ENCODE measurements at places on chromosomes 3 and 15.

DNA sequence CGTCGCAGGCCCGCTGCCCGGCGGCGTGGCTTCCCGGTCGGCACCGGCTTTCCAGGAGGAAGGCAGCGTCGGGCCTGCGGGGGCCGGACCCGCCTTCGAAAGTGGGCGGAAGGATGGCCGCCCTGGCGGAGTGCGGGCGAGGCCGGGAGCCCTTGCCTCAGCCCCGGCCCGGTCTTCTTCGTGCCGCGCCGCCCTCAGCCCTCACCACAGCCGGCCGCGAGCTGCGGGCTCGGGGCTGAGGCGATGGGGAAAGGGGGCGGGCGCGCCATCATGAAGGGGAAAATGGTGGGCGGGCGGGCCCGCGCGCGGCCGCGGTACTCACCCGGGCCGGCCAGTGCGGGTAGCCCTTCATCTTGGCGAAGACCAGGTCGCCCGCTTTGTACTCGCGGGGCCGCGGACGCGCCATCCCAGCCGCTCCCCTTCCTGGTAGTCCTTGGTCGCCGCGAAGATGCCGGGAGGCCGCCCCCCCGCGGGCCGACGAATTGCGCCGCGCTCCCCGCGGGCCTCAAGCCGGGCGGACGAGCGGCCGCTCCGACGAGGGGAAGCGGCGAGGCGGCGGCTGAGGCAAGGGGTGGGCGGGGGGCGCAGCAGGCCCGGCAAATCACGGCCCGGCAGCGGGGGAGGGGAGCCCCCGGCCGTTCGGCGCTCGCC lies 489 bp downstream of the HDGFL3 start:
- DNase-seq = peak; percentile 53

DNA sequence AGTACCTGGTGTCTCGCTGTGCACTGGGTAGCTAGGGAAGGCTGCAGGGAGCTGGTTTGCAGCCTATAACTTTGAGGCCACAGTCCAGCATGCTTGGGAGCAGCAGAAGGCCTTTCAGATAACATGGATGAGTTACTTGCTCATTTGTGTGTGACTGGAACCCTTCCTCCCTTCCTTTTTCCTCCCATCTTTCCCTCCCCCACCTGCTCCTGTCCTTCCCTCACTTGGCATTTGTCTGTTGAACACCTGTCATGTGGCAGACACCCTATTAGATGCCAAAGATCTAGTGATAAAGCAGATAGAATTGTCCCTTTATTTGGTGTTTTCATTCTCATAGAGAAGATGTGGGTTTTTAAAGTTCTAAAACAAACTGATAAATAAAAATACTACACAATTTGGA lies 71.6 kb downstream of the LRTM1 start:
- no peak for DNase-seq

DNA sequence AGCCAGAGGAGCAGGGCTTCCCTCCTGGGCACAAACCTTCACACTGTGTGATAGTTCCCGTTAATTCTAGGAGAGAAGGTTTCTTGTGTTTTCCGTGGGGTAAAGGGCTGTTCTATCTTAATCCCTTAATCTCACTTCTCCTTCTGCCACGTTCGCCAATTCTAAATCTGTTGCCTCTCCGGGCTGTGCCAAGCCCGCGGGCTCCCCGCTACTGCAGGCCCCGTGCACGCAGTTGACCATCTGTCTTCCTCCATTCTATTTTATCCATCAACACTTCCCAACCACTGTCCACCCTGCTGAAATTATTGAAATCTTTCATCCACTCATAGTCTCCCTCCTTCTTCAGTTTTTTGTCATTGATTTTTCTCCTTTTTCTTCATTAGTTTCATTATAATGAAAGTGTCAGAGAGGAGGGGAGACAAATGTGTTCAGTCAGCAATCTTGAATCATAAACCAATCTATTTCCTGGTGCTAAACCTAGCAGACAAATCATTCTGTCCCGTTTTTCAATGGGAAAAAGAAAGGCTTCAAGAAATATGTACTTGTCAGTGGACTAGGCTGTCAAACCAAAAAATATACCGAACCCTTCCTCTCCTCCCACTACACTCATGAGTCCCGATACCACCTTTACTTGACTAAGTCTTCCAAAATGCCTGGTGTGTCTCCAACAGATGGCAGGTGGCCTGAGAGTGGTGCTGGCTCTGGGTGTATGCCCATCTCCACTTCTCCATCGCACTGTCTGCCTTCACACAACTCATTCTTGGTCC lies 39.6 kb downstream of the SLCO2A1 start:
- DNase-seq = no peak

- DNase-seq = no peak
Measured at GRCh38 chr3:180980611-180981010, 8.9 kb downstream of the DNAJC19 start.

- peak; percentile 19 for DNase-seq
Measured at GRCh38 chr15:67024314-67024997, 40.9 kb upstream of the SMAD3 start.

GRCh38 chr3:106440672-106441071 lies 571.9 kb upstream of the CBLB start:
- no peak for DNase-seq

DNA sequence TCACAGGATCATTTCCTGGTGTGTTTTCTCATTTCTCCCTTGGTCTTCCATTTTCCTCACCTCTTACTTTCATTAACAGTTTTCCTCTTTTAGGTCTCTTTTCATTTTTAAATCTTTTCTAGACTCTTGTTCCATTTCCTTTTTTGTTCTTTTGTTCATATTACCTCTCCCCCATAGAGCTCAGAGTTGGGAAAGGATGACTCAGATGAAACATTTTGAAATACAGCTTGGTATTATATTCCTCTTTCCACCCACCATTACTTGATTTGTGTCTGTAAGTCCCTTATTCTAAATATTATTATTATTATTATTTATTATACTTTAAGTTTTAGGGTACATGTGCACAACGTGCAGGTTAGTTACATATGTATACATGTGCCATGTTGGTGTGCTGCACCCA lies 153.1 kb downstream of the VGLL3 start:
- no peak for DNase-seq

GRCh38 chr15:71781179-71781964 lies 29.0 kb upstream of the NR2E3 start:
- no peak for DNase-seq

- no peak for DNase-seq
Measured at GRCh38 chr3:177673112-177673914, 476.0 kb upstream of the TBL1XR1 start.

DNA sequence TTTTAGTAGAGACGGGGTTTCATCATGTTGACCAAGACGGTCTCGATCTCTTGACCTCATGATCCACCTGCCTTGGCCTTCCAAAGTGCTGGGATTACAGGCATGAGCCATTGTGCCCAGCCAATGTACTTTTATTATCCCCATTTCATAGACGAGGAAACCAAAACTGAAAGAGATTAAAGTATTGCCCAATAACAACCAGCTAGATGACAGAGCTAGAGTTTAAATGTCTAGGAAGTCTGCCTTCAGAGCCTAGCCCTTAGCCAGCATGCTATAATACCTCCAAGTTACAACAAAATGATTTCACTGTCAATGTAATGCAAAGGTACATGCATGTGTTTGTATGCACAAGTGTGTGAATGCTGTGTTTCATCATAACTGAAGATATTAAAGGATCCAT lies 389.4 kb upstream of the RBMS3 start:
- DNase-seq = no peak

- DNase-seq = no peak
Measured at GRCh38 chr3:14418296-14419250, 16.2 kb downstream of the SLC6A6 start.

DNA sequence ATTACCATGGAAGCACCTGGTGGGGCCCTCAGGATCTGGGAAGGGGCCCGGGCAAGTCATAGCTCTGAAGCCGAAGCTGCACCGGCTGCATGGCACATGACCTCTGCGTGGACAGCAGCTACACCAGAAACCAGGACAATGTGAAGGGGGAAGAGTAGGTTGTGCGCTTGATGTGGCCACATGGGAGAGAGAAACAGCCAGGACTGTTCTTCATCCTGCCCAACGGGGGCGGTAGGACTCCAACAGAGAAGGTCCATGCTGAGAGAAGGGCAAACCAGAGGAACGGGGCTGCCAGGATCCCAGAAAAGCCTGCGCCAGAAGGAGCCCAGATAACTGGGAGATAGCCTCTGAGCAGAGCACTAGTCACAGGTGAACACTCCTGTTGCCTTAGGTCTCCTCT lies 54.9 kb upstream of the PRR20G start:
- DNase-seq = no peak

DNA sequence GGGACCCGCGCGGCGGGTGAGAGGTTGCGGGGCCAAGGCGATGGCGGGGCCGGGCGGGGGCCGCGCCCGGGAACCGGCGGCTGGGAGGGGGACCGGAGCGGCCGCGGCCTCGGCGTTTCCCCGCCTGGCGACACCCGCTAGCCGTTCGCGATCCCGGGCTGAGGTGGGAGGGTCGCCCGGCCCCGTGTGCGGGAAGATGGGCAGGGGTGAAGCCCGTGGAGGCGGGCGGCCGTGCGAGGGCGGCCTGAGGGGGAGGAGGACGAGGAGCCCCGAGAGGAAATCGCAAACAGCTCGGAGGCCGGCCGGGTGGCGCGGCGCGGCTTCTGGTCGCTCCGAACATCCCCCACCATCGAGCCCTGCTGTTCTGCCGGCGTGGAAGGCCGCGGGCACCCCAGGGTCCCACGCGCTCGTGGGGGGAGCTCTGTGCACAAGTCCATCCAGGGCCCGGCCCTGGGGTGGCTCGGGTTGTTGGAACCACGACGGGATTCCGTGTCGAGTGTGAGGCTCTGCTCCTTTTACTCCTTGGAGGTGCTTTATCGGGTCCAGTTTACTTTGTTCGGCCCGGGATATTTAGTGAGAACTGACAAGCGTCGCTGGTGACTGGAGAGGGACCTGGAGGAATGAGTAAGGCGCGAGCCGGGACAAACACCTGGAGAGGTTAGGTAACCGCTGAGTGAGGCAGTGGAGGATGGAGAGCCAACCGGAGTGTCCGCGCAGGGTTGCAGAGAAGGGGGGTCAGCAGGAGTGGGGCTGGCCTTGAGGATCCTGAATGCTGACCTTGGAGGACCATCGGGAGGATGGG lies 728 bp downstream of the CRTC3 start:
- DNase-seq = peak; percentile 44

DNA sequence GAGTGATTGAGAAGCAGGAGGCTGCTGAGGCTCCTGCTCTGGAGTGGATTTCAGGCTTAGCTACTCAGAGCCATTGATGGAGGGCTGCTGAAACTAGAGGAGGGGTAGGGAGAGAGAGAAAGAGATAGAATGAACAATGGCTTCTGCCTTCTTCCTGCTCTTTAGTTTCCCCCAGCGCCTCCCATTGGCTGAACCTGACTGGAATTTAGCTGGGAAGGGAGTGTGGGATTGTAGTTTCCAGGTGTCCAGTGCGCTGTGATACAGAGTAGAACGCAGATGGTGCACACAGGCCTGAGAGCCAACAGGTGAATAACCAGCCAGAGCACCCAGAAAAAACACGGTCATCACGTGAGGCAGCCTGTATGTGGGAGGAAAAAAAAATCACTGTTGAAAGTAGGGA lies 140.1 kb downstream of the IL20RB start:
- no peak for DNase-seq

GRCh38 chr15:90320062-90320884 lies 31.8 kb upstream of the ZNF774 start:
- DNase-seq = peak; percentile 76

DNA sequence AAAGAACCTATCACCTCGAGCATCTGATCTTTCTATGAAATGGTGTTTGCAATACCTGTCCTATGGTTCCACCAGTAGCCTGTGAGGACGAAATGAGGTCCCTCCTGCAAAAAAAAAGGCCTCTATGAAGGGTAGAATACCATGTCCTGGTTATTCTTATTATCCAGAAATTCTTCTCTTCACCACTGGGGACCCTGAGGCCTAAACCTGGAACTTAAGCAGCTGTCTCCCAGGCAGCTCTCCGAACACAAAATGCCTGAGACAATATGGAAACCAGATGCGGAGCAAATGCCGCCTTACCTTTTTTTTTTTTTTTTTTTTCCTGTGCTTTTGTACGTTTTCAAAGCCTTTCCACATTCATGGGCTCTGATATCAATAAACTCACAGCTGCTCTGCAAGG lies 62.1 kb upstream of the WNT5A start:
- no peak for DNase-seq

- no peak for DNase-seq
Measured at GRCh38 chr3:44329946-44330345, 8.6 kb upstream of the TCAIM start.

GRCh38 chr3:23735062-23735461 lies 70.7 kb upstream of the UBE2E1 start:
- no peak for DNase-seq

GRCh38 chr15:40424483-40425115 lies 16.2 kb upstream of the BAHD1 start:
- no peak for DNase-seq

DNA sequence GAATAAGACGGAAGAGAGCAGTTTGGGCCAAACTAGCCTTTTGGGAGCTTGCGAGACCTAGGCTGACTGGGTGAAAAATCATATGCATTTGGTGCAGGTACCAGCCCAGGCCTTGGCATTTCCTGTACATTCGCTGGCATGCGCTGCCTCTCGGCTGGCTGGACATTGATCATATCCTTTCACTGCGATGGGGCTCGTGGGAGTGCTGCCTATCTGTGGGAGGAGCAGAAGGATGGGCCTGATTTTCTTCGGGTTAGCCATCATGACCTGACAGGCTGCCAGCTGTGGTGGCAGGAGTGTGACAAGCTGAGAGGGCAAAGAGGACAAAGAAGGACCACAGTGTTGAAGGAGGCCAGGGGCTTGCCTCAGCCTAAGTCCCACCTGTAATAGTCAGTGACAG lies 14.3 kb downstream of the CGNL1 start:
- no peak for DNase-seq

GRCh38 chr15:82900511-82901060 lies 51.9 kb downstream of the HOMER2 start:
- DNase-seq = no peak

DNA sequence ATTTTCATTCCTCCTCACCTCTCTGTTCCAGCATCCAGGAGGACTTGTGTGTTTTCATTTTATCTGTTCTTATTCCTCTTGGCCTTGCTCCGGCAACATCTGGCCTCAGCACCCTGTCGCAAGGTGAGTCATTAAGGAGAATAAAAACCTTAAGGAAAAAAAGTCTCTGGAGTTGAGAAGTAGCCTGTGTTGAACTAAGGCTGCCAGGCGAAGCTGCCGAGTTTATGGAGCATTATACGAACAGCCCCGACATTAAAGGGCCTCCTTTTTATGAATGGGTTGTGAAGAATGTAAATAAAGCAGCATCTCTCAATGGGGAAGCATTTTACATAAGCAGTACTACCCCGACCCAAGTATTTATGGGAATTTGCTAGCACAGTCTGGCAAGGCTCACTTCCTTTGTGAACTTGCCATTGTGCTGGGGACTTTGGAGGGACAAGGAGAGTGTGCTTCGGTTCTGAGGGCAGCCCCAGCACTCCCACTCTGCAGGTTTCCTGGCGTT lies 4.7 kb downstream of the BAHD1 start:
- no peak for DNase-seq

GRCh38 chr3:14518893-14519292 lies 21.2 kb downstream of the GRIP2 start:
- DNase-seq = no peak

- no peak for DNase-seq
Measured at GRCh38 chr3:89245612-89246011, 138.2 kb downstream of the EPHA3 start.

GRCh38 chr3:156388497-156389448 lies 166.1 kb downstream of the SSR3 start:
- DNase-seq = no peak

Data from anterior cingulate cortex (tissue), 58 donors.